ENCODE measurements at places on chromosomes 7 and 10.

DNA sequence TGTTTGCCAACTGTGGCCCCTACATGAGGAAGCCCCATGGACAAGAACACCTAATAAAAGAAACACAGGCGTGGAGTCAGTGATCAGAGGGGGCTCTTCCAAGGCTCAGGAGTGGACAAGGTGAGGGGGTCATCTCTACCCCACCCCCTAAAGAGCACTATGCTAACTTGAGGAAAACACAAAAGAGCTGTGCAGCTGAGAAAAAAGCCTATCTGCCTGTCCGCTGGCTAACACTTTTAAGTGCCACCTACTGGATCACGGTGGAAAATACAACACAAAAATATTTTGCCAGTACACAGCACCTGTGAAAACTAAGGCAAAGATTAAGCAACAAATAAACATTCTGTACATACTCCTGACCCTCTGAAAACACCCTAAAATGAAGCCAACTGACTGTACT, 53.1 kb upstream of the COBL start:
- DNase-seq, result no peak

DNA sequence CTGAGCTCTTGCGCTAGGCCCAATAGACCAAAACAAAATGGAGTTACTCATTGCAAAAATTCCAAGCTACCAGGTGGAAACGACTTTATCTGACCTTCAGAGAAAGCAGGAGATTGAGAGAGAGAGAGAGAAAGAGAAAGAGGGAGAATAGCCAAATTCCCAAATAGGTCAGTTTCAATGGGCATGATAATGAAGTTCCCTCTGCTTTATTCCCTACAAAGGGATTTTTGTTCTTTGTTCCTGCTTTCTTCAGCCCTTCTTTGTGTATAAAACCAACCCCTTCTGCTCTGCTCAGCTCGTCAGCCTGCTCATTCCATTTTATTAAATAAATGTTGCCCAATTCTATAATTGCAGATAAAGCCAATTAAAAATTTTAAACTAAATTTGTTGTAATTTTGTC, 45.0 kb upstream of the GPR37 start:
- DNase-seq, result no peak

- DNase-seq, result no peak
Measured at GRCh38 chr10:11341283-11341960, 270.0 kb downstream of the USP6NL start.

DNA sequence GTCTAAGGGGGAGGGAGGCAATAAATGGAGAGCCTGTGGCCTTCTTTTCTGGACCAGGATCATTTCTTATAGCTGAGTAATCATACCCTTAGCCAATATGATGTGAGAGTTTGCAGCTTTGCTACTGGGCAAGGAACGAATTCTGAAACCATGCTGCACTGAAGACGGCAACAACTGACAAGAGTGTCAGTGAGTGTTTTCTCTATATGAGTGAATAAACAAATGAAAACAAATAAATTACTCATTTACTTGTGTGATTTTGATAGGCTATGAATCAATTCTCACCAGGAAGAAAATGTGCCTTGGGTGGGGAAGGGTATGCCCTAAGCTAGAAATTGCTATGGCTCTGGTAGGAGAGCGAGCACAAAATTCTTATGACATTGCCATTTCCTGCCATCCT, 79.4 kb upstream of the LRRN3 start:
- DNase-seq, result peak; percentile 27
